ENCODE measurements at places on chromosomes 6 and 20.

GRCh38 chr6:13405961-13406477 is 77.7 kb upstream of the TBC1D7 start:
- DNase-seq = no peak

DNA sequence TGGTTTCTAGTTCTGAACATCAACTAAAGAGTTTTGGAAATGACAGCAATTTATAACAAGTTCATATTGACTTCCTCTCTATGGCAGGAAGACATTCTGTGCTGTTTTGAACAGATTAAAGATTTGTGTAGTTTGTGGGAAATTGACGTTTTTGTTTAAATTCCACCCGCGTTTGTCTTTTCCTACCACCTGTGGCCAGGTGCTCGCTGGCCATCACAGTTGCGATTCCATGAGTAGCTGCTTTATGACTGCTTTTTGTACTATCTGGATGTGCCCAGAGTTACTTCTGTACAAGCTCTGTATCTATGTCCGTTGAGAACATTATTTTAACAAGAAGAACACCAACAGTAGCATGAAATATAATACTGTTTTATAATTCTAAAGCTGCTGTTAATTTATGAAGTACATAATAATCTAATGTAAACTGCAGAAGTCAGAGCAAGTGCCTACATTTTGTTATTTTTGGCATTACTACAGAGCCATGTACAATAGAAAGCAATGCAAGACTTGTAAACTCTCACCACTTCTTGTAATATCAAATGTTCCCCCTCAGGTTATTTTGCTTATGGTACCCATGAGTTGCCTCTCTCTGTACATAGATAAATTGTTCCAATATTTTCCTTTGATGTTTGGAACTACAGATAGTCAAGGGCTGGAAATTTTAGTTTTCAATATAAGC is 33.5 kb downstream of the ZBTB2 start:
- no peak for DNase-seq

DNA sequence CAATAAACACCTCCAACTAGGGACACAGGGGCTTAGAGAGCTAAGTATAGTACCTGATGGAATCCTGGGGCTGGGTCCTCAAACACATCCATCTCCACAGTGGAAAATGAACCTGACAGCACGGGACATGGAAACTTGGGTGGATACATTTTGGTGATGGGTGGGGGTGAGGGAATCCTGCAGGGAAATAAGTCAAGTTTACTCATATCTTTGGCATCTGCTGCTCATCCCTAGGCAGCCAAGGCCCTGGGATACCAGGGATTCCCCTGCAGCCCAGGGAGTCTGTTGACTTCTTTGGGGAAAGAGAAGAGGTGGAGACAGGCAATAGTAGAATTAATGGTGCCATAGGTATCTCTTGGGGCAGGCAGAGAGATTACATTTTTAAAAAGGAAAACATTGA is 6.6 kb downstream of the APOBEC2 start:
- DNase-seq = no peak

DNA sequence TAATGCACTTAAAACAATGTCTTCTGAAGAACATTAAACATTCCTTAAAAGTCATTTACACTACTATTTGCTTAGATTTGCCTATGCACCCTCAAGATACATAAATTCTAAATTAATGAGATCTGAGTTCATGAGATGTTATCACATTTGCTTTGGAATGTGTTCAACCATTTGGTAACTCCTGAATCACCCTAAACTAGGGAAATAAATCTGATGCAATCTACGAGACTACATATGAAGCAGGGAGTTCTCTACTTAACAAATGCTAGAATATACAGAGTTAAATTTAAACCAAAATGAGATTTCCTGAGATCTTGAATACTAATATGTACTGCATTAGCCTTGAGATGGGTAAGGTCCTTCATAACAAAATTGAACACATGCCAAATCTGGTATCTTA is 170.1 kb downstream of the CLIC5 start:
- DNase-seq = no peak

GRCh38 chr6:99613705-99614429 is 7.2 kb downstream of the PRDM13 start:
- no peak for DNase-seq
